ENCODE measurements at places on chromosomes 11 and 22. TPM values are rescaled to one million over a fixed set of nuclear protein-coding genes. Genes with fewer than 3 reads are reported as not detected.

OR4D5 gene
- total RNA-seq: not detected

TRIM49 gene
- total RNA-seq: not detected

- DNase-seq: no peak
- no peaks in the 10 kb centered on the region for H3K36me3 ChIP-seq
- H3K4me3 ChIP-seq: no peak overlapping the region
- no peaks in the 10 kb centered on the region for H3K27me3 ChIP-seq
- H3K4me1 ChIP-seq: no peaks in the 10 kb centered on the region
- H3K27ac ChIP-seq: no peak overlapping the region
Observed at GRCh38 chr11:19786644-19787043, 74.0 kb downstream of the NAV2 start.

DNA sequence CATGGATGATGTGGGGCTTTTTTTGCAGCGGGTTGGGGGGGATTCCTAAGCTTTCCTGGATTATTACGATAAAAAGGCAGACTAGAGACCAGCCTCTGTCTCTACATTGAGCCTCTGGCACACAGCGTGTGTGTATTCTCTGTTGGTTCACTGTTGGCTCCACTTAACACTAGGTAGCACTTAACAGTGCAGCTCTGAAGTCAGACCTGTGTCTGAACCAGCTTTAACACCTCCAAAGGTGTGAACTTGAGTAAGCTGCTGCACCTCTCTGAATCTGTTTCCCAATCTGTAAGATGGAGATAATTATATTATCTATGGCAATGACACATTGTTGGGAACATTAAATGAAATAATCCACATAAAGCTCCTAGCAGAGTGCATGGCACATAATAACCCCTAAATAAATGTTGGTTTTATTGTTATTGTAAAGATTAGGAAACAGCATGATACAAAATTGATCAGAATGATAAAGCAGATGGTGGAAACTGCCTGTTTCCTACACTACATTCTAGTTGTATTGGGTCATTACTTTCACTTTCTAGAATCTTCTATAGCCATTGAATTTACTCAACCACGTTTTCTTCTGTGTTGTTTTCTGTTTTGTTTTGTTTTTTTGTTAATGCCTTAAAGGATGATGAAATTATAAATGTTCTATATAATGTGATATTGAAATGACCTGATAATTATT, 108.4 kb downstream of the ARL14EP start:
- DNase-seq: no peak
- no peaks in the 10 kb centered on the region for H3K4me1 ChIP-seq
- no peaks in the 10 kb centered on the region for H3K36me3 ChIP-seq

- DNase-seq: no peak
- H3K36me3 ChIP-seq: no peaks in the 10 kb centered on the region
- H3K4me3 ChIP-seq: no peak overlapping the region
- peaks cover 6% of the 10 kb centered on the region for H3K4me1 ChIP-seq
Observed at GRCh38 chr22:46392137-46392844, 56.8 kb downstream of the TRMU start.

DNA sequence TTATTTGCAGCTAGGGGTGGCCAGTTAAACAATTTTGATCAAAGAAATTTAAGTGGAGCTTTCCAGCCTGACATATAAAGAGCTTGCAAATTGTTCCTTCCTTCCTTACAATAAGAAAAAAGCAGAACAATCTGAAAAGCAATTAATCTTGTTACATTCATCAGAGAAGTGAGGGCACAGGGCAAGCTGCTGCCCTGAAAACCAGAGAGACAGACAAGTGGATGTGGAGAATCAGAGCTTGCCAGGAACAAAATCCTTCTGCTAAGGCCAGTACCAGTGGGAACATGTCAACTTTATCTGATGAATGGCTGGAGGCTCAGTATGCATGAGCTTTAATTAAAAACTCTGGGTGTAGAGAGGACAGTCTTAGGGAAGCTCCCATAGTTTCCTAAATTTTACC, 8.8 kb downstream of the CCDC179 start:
- H3K4me1 ChIP-seq: no peaks in the 10 kb centered on the region
- no peak overlapping the region for H3K4me3 ChIP-seq
- H3K27me3 ChIP-seq: no peaks in the 10 kb centered on the region
- H3K27ac ChIP-seq: no peak overlapping the region

DNA sequence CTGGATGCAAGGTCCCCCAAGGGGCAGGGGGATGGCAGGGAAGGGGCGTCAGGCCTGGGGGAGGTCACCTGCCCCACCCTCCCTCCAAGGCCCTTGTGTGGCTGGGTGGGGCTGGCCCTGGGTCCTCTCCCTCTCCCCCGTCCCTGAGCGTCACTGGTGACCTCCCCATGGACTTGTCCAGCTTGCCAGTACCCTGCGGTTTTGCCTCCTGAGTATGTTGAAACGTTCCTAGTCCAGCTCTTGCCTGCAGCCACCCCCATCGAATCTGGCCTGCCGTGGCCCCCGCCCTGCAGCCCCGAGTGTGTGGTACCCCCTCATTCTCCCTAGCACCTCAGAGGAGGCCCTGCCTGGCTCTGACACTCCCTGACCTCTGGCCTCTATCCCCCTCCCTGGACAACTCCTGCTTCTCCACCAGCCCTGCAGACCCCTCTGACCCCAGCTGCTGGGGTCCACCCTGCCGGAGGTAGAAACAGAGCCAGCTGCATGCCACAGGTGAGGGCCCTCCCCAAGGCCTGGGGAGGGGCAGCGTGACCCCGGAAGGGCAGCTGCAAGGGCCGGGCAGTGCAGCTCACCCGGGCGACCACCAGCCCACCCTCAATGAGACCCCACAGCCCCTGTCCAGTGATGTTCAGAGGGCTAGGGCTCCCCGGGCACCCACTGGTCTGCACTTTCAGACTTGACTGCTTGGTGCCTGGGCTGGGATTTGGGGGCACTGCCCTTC, 4.1 kb upstream of the MUC6 start:
- H3K27me3 ChIP-seq: no peaks in the 10 kb centered on the region
- no peak for DNase-seq
- H3K4me3 ChIP-seq: no peak overlapping the region

DNA sequence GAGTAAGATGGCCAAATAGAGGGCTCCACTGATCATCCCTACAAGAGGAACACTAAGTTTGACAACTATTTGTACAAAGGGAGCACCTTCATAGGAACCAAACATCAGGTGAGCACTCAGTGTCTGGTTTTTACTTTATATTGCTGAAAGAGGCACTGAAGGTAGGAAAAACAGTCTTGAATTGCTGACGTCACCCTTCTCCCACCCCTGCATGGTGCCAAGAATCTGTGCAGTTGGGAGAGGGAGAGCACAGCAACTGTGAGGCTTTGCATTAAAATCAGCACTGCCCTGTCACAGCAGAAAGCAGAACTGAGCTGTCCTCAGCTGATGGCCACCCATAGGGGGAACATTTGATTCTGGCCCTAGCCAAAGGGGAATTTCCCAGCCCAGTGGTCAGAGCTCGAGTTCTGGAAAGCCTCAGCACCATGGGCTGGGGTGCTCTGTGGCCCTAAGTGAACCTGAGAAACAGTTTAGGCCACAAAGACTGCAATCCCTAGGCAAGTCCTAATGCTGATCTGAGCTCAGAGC, 37.9 kb downstream of the PIWIL3 start:
- no peaks in the 10 kb centered on the region for H3K27me3 ChIP-seq
- H3K4me3 ChIP-seq: no peak overlapping the region
- no peaks in the 10 kb centered on the region for H3K4me1 ChIP-seq
